Germinal center (tissue), 1 donor: ENCODE measurements at places on chromosomes 16 and 17.

DNA sequence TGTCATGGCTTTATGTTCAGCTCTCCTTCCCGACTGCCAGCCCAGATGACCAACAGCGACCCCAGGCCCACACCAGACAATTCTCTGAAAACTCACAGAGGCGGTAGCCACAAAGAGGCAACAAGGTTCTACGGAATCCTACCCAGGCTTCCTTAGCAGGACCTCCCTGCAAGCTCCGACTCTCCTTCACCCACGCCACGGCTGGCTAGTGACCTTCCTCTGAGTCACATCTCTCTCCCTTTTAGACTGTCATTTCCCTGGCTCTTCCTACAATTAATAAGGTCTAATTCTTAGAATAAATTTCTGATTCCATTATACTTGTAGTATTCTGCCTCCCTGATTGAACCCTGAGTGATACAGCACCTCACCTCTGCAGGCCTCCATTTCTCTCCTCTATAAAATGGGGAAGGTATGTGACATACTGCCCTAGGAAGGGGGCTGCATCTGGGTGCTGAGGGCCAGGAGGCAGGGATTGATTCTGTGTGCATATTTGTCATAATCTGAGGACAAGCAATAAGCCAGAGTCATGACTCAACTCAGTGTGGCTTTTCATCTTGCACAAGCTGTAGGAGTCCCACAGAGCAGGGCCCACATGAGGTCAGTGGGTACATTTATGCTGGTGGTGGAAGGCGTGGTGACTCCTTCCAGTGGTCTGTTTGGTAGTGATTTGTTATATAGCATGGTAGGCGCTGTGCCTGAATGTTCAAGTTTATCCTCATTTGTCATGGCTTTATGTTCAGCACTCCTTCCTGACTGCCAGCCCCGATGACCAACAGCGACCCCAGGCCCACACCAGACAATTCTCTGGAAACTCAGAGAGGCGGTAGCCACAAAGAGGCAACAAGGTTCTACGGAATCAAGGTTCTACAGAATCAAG is 46.2 kb downstream of the SMPD3 start:
- no peak for DNase-seq

DNA sequence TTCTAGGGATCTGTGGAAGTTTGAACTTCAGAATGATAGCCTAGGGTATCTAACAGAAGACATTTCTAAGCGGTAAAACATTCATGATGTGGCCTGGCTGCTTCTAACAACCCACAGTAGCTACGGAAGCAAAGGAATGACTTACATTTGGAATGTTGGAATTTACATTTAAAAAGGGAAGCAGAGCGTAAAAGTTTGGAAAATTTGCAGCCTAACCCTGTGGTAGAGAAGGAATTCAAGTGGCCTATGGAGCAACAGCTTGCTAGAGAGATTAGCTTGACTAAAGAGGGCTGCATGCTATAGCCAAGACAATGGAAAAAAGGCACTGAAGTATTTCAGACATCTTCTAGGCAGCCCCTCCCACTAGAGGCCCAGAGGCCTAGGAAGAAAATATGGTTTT is 50.1 kb downstream of the HNF1B start:
- DNase-seq = no peak

DNA sequence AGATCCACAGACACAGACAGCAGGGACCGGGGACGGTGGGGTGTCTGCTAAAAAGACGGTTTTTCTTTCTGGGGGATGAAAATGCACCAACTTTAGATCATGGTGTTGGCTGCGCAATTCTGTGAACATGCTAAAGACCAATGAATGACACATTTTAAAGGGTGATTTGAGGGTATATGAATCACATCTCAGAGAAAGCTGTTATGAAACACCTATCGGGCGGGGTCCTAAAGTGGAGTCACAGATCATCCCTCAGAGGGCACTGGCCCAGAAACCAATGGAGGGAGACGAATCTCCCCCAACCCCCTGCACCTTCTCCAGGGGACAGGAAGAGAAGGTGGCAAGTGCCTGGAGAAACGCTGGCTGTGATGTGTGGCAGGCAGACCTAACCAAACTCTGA is 26.0 kb downstream of the KLHDC4 start:
- DNase-seq = no peak

DNA sequence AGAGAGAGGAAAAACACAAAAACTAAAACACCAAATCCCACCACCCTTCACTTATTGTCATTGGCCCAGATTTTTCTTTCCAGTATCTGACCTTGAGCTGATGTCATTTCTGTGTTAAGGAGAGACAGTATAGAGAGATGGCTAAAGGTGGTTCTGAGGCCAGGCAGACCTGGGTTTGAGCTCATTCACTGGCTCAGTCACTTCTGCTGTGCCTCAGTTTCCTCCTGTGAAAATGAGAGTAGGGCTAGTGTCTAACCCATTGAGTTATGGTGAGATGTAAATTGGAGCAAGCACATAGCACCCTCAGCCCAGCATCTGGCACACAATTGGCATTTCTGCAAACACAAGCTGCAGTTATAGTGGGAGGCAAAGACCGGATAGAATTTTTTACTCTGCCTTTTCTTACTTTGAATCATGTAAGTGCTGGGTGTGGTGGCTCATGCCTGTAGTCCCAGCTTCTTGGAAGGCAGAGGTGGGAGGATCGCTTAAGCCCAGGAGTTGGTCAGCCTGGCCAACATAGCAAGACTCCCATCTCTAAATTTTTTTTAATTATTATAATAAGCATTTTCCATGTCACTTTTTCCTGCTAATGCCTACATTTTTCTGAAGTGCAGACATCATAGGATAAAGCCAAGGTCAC is 6.4 kb upstream of the KIFC3 start:
- no peak for DNase-seq

GRCh38 chr16:52545898-52546266 is 1.1 kb downstream of the TOX3 start:
- no peak for DNase-seq

DNA sequence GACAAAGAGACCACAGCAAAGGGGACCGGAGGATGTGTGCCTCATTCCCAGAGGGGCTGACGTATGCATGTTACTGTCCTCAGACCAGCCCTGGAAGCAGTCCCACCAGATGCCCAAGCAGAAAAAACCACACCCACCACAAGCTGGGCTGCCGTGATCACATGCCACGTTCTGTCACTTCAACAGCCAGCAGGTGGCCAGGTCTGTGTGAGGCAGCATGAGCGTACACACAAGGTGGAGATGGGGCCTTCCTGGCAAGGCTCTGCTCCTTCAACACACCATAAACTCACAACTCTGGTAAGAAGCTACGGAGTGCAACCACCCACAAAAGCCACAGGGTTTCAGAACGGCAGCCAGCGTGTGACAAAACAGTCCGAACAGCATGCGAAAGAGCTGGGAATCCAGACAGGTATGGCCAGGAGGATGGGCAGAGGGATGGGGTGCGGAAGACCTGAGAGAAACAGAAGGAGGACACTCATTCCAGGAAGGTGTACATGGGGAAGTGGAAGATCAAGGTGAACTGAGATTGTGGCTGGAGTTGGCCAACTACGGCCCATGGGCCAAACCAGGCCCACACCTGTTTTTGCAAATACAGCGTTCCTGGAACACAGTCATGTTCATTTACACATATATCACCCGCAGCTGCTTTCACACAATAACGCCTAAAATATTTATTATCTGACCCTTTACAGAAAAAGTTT is 27.9 kb downstream of the MBTPS1 start:
- DNase-seq = peak; percentile 67

DNA sequence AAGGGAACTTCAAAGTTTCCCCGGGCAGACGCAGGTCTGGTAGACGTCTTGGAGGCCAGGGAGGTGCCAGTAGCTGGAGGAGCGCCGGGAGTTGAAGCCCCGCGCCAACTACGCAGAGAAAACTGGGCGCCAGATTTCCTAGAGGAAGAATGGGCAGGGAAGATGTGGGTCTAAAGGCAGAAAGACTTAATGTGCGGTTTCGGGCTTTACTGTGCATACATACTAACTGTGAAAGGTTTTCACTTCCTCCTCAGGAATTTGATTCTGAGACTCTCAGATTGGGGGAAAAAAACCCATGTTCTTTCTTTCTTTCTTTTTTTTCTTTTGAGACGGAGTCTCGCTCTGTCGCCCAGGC is 331 bp upstream of the ZNF287 start:
- no peak for DNase-seq

GRCh38 chr16:67654403-67654911 is 5.6 kb downstream of the ACD start:
- DNase-seq = no peak

DNA sequence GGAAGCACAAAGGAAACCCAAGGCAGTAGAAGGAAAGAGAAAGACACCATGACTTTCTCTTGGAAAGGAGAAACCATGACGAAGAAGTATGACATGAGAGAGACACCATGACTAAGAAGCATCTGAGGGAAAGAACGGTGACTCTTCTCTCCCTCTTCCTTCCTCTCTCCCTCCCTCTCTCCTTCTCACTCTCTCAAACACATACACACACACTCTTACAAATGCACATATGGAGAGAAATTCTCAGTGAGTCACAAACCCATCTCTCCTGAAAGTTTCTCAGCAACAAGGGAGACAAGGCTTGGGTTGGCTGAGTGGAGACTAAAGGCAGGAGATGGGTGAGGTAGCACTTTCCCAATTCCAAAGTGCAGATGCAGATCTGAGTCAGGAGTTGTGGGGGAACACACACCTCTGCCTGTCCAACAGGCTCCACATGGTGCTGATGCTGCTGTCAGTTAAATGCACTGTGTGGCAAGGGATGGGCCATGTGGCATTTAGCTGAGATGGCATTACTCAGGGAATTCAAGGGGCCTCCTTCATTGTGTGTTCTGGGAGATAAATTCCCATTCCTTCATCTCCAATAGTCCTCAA is 336.7 kb upstream of the C16orf82 start:
- DNase-seq = no peak

- no peak for DNase-seq
These were observed 113.9 kb upstream of the FOXF1 start for GRCh38 chr16:86396422-86396821.

- peak; percentile 37 for DNase-seq
These were observed 33.0 kb upstream of the SEC14L1 start for GRCh38 chr17:77107506-77108433.

- no peak for DNase-seq
These were observed 131.7 kb downstream of the SHISA6 start for GRCh38 chr17:11372692-11373091.

DNA sequence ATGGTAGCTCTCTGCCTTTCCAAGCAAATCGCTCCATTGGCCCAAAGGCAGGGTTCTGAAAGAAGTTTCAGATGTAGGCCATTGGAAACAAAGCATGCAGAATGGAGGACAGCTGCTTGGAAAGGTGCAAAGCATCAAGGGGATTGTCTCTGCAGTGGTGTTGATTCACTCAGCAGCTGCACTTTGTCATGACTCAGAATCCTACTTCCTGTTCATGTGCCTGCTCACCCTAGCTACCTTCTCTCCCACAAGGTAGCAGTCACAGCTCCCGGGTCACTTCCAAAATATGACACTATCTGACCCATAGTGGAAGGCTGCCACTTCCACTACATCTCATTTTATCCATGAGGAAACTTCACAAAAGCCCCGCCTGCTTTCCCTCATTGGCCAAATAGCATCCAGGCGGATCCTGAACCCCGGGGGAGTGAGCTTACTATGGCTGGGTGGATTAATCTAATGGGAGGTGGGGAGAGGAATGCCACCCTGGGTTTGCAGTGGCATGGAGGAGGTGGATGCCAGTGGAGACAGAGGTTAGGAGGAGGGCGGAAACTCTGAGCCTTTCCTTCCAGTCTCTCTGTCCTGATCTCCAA is 74.7 kb upstream of the NKD1 start:
- DNase-seq = no peak

DNA sequence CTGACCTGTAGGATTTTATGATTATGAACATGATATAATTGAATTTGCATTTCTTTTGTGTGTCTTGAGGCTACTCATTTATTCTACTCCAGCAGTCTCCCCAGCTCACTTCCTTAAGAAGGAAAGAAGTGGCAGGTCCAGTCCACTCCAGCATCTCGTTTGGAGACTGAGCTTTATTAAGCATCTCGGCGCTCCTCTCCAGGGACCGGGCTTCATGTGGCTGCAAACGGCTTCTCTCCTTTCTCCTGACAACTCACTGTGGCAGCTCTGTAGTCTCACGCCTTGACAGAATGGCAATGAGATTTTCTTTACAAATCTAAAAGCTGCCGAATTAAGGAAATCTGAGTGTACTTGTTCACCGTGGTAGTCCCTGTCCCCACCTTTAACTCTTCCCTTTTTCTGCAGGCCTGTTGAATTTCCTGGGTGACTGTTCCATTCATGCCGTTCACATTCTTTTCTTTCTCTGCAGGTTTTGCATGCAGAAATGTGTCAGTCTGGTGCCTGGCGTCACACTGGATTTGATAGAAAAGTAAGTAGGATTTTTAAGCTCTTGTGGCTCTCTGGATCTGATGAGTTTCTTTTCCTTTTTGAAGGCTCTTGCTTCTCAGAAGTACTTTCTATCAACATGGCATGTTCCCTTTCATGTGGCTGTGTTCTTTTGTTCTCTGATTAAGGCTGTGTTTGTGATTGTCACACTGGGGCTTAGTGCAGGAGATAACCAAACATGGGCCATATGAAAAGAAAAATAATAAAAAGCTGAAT is 200.5 kb upstream of the CHMP6 start:
- DNase-seq = no peak

DNA sequence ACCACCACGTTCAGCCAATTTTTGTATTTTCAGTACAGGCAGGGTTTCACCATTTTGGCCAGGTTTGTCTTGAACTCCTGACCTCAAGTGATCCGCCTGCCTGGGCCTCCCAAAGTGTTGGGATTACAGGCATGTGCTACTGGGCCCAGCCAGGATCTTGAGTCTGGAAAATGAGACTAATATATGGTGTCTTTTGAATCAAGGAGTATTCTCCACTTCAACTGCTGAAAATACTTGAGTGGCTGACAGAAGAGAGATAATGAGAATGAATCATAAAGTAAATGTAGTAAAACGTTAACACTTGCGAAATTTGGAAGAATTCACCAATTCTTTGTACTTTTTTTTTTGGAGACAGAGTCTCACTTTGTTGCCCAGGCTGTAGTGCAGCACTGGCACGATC is 16.6 kb downstream of the SMYD4 start:
- DNase-seq = no peak

GRCh38 chr16:4318451-4318910 is 2.6 kb downstream of the GLIS2 start:
- no peak for DNase-seq

- no peak for DNase-seq
These were observed 61.4 kb downstream of the AMFR start for GRCh38 chr16:56363781-56364565.

DNA sequence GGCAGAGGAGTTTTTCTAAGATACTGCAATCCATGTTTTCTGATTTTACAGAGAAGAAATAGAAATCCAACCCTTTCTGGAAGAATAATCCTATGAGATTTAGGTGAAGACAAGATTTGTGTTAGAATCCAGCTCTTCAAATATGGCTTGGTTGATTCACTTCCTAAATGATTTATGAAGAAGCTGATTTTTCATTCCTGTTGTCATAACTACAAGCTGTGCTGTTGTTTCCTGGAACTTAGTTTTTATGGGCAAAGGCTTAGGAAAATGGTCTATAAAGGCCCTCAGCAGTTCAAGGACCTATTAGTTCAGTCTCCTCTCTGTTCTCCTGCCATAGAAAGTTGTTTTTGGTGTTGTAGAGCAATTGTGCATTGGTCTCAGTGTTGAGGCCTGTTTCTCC is 174.2 kb upstream of the FAM20A start:
- no peak for DNase-seq

GRCh38 chr17:55706808-55707773 is 15.6 kb downstream of the TMEM100 start:
- DNase-seq = no peak
